ENCODE measurements at places on chromosomes 2 and 18.

DNA sequence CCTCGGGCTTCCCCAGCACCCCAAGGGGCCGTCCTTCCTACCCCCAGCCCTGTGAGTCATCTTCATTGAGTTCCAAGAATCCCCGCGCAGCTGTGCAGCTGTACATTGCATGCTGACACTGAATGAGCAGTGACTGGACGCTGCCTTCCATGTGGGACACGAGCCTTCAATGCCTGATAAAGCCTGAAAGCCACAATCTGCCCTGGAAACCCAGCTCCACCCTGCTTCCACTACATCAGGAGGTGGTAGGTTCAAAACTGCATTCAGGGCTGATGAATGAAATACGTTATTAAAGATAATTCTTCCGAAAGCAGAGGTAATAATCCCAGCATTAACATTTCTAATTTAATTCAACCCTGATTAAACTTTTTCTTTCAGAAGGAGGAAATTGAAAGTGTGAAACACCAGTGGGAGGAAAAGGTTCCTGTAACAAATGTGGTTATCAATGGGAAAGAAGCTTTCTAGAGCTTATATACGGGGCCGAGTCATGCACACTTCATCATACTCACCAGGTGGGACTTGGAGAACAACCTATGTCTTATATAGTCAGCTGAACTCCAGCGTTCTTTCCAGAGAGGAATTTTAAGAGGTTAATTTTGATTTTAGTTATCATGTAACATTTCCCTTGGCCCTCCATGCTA lies 360.1 kb downstream of the LPIN1 start:
- DNase-seq: no peak

DNA sequence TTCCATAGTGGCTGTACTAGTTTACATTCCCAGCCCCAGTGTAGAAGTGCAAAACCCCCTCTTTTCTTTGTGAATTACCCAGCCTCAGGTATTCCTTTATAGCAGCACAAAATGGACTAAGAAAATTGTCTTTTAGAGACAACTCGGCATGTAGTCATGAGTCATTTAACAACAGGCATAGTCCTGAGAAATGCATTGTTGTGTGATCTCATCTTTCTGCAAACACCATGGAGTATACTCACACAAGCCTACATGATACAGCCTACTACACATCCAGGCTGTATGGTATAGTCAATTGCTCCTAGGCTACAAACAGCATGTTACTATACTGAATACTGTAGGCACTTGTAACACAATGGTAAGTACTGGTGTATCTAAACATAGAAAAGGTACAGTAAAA lies 44.4 kb upstream of the MBP start:
- no peak for DNase-seq

- no peak for DNase-seq
Measured at GRCh38 chr2:23545396-23545795, 160.4 kb downstream of the KLHL29 start.

DNA sequence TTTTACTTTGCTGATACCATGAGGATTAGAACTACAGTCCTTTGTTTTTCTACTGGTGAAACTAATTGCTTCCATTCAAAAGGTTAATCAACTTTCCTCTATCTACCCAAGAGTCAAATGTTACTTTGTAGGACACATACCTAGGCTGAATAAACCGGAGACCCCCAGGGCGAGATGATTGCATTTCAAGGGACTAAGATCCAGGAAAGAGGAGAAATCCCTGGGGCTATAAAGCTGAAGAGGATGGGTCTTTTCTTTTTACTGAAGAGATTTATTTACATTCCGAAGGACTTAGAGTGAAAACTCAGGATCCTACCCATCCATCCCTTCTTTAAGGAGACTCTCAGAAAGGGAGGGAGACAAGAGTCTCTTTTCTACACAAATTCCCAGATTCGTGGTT lies 331.9 kb downstream of the CDH19 start:
- no peak for DNase-seq

Data from stimulated activated CD8-positive, alpha-beta memory T cell treated with anti-CD3 and anti-CD28 coated beads, Interleukin-4, amount 100 ng/mL, for 1 hour (primary cell).